Sigmoid colon (tissue), 7 donors: ENCODE measurements at places on chromosomes 16 and 17. TPM values are rescaled to one million over a fixed set of nuclear protein-coding genes. Genes with fewer than 3 reads are reported as not detected.

- no peak overlapping the region for H3K4me3 ChIP-seq
- no peak overlapping the region for H3K27ac ChIP-seq
- no peaks in the 10 kb centered on the region for H3K27me3 ChIP-seq
- DNase-seq = peak; percentile 15
Observed at GRCh38 chr16:73101568-73101967, 53.6 kb upstream of the ZFHX3 start.

DNA sequence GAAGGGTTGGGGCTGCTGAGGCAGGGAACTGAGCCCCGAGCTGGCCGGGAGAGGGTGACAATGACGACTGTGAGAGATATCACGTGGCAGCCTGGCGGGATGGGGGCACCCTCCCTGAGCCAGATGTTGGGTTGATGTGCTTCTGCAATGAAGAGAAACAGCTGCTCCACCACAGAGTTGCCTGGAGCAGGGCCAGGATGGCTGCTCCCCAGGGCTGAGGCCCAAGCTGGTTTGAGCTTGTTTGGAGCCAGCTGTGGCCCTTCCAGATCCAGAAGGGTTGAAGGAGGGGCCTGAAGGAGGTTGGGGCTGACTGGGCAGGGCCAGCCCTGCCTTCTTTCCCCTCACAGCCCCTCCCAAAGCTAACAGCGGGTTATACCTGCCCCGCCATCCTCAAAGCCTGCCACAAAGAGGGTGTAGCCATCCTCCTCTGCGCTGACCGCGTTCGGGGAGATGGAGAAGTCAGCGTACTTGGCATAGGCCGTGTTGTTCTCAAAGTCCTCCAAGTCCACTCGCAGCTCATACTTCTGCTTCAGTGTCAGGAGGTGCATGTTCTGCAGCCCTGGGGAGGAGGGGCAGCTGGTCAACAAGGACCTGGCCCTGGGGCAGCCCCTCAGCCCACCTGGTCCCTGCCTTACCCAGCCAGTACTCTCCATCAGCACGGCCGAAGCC, 2.1 kb downstream of the MFAP4 start:
- H3K4me3 ChIP-seq = no peak overlapping the region
- H3K36me3 ChIP-seq = peaks cover 40% of the 10 kb centered on the region
- peaks cover 78% of the 10 kb centered on the region for H3K4me1 ChIP-seq
- peak; percentile 97 for DNase-seq

DNA sequence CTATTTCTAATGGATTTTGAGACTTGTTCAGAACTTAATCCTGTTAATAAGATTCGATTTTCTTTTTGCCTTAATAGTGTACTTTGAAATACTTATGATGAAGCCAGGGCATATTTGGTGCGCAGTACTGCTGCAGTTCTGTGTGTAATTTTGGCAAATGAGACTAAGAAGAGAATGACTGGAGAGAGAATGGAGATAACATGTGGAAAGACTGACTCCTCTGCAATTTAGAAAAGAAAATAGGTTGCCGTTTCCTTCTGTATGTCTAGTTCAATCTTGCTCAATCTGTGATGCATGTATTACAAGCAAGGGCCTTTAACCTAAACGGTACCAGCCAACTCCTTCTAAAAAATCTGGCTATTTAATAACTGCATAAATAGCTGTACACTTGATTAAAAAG, 285.1 kb upstream of the CDH11 start:
- no peak overlapping the region for H3K4me3 ChIP-seq
- no peaks in the 10 kb centered on the region for H3K4me1 ChIP-seq
- no peaks in the 10 kb centered on the region for H3K27me3 ChIP-seq
- no peak overlapping the region for H3K27ac ChIP-seq

- no peak overlapping the region for H3K4me3 ChIP-seq
- H3K36me3 ChIP-seq = no peaks in the 10 kb centered on the region
- no peaks in the 10 kb centered on the region for H3K4me1 ChIP-seq
- no peak overlapping the region for H3K27ac ChIP-seq
Observed at GRCh38 chr16:51084074-51084928, 66.8 kb downstream of the SALL1 start.

GRCh38 chr17:37220607-37220953, 155.2 kb upstream of the C17orf78 start:
- DNase-seq = no peak
- H3K4me1 ChIP-seq = no peaks in the 10 kb centered on the region
- H3K27me3 ChIP-seq = no peaks in the 10 kb centered on the region
- H3K27ac ChIP-seq = no peak overlapping the region
- no peaks in the 10 kb centered on the region for H3K36me3 ChIP-seq
- no peak overlapping the region for H3K4me3 ChIP-seq

GRCh38 chr16:822909-823297, 22.4 kb upstream of the GNG13 start:
- peaks cover 8% of the 10 kb centered on the region for H3K4me1 ChIP-seq
- H3K27ac ChIP-seq = no peak overlapping the region
- DNase-seq = no peak
- no peaks in the 10 kb centered on the region for H3K36me3 ChIP-seq
- H3K4me3 ChIP-seq = no peak overlapping the region
- peaks cover 78% of the 10 kb centered on the region for H3K27me3 ChIP-seq

GRCh38 chr17:61411261-61412142, 11.9 kb downstream of the TBX2 start:
- peaks cover 52% of the 10 kb centered on the region for H3K27me3 ChIP-seq
- H3K36me3 ChIP-seq = no peaks in the 10 kb centered on the region
- DNase-seq = peak; percentile 76

- H3K4me3 ChIP-seq = no peak overlapping the region
- H3K27me3 ChIP-seq = no peaks in the 10 kb centered on the region
- no peak overlapping the region for H3K27ac ChIP-seq
- no peaks in the 10 kb centered on the region for H3K4me1 ChIP-seq
- H3K36me3 ChIP-seq = no peaks in the 10 kb centered on the region
- DNase-seq = no peak
Observed at GRCh38 chr16:16960785-16961184, 510.0 kb downstream of the XYLT1 start.

DNA sequence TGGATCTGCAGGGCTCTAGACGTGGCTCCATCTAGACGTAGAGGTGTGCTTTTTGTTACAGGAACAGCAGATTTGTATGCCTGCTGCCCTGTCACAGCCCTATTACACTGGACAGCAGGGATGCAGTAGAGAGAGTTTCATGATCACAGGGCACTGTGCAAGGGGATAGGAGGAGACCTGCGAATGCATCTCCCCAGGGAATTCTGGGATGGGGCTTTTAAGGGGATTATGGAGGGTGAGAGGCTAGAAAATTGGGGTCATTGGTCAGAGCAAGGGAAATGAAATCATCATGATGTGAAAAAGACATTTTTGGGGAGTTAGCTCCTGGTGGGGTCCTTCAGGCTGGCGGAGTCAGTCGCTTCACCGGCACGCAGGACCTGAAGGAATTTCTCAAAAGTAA, 3.9 kb upstream of the NUPR1 start:
- no peak overlapping the region for H3K4me3 ChIP-seq
- H3K36me3 ChIP-seq = no peaks in the 10 kb centered on the region
- H3K4me1 ChIP-seq = peaks cover 8% of the 10 kb centered on the region
- no peak overlapping the region for H3K27ac ChIP-seq
- no peaks in the 10 kb centered on the region for H3K27me3 ChIP-seq

DNA sequence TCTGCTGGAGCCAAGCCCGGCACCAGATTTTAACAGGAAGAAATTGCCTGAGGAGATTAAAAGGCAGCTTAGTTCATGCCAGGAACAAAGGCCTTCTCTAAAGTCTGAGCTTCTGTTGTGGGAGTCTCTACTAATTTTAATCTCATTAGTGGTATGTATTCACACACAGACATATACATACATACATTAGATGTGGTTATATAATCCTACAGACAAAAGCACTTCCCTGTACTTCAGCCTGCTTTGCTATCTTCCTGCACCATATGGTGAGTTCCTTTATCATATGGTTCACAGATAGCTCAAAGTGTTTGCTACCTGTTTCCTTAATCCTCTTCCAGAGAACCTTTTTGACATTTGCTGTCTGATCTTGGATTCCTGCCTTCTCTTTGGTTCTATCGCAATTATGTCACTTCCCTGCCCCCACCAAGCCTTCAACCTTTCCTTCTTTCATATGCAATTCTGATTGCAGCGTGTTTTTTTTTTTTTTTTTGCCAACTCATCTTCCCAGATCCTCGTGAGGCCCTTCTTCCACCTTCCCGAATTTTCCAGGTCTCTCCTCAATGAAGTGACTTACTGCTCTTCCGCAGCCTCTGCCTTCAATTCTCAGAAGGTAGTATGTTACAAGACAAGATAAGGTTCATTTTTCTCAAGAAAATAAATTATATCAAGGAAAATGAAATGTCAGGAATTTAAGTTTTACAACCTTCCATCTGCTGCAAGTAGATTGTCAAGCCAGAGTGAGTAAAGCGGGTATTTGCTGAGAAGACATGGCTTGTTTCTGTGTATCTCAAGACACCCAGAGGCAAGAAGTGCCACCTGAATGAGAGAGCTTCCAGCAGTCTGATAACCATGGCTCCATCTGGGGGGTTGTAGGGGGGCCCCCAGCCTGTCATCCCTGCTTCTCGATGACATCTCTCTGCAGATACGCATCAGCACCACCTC, 120.2 kb upstream of the CACNG3 start:
- H3K36me3 ChIP-seq = no peaks in the 10 kb centered on the region
- no peak overlapping the region for H3K4me3 ChIP-seq
- no peaks in the 10 kb centered on the region for H3K27me3 ChIP-seq

DNA sequence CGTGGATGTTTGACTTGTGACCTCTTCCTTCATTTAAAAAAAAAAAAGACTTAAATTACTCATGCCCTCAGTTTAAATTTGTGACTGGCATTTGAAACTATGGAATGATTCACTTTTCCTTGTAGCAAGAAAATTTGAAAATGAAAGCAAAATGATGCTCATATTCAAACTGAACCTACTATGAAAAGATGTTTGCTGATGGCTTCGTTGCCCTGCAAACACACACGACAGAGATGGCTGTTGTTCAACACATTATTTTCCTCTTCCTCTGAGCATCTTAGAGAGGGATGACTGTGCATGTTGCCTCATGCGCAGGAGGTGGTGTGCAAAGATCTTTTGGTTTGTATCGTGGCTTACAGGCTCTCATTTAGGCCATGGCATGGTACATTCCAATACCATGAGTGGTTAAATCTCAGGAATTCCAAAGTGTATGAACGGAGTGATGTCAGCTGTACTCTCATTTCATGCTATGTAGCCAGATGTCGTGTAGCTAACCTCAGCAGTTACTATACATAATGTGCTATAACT, 164.5 kb downstream of the PRKCA start:
- no peaks in the 10 kb centered on the region for H3K27me3 ChIP-seq
- no peaks in the 10 kb centered on the region for H3K36me3 ChIP-seq
- H3K27ac ChIP-seq = peak overlapping the region; percentile 51
- peaks cover 66% of the 10 kb centered on the region for H3K4me1 ChIP-seq

DNA sequence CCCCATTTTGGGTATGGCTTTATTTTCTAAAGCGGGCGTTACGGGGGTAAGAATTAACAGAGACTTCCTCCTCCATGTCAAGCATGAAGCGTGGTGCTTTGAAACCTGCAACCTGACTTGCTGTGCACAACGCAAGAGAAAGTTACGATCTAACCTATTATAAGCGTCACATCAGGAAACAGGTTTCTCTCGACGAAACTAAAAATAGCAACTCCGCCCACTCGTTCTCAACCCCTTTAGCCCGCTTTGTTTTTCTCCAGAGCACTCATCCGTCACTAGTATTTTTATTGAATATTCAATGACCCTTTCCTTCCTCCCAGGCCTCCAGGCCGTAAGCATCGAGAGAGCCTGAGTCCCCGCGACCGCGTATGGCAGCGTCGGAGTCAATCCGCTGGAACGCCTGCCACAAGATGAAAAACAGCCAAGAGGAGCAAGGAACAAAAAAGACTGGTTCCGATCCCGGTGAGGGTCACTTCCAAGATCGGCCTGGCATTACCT, 555 bp downstream of the NUP88 start:
- H3K27ac ChIP-seq = peak overlapping the region; percentile 88
- no peak for DNase-seq
- H3K4me1 ChIP-seq = no peaks in the 10 kb centered on the region
- no peaks in the 10 kb centered on the region for H3K36me3 ChIP-seq

GRCh38 chr16:14193316-14193871, 122.3 kb downstream of the MRTFB start:
- H3K27me3 ChIP-seq = no peaks in the 10 kb centered on the region
- no peak for DNase-seq
- no peaks in the 10 kb centered on the region for H3K36me3 ChIP-seq
- H3K27ac ChIP-seq = no peak overlapping the region
- no peaks in the 10 kb centered on the region for H3K4me1 ChIP-seq

Gene NPW
- not detected for total RNA-seq

Gene BFAR
- 57.8 TPM for total RNA-seq

Gene SCARF1
- total RNA-seq = 4.3 TPM

Gene CTF1
- 2.3 TPM for total RNA-seq

Gene MPO
- 0.36 TPM for total RNA-seq
